Activated T-cell treated with anti-CD3 and anti-CD28 coated beads, Interleukin-2, amount 50 U/mL, for 1 hour (primary cell): ENCODE measurements at places on chromosomes 13 and 19.

GRCh38 chr19:41796362-41796761 is at the start of gene CEACAM3:
TSS of gene CEACAM3 (plus strand) at chr19:41796587. CDS start at chr19:41796678, 91 bp downstream.
- no peak for DNase-seq

DNA sequence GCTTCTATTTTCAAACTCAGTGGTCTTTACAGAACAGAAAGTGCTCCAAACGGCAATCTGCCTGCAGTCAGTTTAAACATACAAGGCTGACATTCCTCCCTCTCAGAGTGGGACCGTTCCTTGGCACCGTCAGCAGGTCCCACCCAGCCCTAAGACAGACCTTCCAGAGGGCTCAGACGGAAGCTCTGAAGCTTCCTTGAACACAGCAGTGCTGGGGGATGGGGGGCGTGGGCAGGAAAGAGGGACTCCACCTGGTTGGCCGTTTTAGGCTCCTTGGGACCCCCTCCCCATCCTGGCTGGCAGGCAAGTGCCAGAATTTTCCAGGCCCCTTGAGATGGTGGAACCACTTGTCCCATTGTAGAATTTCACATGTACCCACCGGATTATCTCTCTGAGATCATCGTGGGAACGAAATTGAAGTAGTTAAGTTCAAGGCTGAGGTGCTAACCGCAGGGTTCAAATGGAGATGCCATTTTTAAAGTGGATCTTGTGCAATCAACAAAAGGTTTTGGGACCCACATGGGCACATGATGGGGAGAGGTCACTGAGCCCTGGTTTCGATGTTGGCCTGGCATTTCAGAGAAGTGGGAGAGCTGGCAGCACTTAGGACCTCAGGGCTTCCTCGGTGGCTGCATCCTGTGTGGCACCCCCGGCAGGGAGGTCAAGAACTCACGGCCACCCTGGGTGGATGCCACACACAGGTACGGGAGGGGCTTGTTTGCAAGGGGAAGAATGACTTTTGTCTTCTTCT is 46.2 kb downstream of the KLF2 start:
- peak; percentile 43 for DNase-seq

GRCh38 chr13:74452176-74452575 is 318.0 kb upstream of the KLF12 start:
- DNase-seq = no peak

DNA sequence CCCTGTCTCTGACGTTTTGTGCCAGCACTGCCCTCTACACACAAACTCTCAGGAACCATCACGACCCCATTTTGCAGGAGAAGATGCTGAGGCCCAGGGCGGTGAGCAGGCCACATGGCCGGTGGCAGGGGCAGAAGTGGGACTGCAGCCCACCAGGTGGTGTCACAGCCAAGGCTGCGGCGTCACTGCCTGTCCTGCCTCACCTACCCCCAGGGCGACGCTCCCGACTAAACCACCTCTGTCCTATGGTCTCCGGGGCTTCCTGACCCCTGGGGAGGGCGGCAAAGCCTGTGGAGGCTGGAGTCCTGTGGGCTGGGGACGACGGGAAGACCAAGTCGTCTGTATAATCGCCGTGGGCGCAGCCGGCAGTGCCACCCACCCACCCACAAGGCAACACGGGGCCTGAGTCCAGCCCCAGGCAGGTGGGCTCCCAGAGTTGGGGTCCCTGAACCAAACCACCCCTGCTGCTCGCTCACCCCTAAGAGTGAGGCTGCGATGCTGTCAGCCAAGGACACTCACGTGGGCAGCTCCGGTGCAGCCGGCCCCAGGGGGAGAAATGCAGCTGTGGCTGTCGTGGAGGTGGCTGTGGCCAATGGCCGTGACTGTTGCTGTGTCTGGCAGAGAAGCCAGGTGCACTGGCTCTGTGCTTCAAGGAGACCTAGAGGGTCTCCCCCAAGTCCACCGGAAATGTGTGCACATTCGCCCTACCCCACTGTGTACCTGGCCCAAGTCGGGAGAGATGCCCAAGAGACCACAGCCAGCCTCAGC is 29.7 kb downstream of the RASA3 start:
- DNase-seq = peak; percentile 19

GRCh38 chr13:62781866-62782265 is 1366.2 kb upstream of the PCDH20 start:
- DNase-seq = no peak

GRCh38 chr13:73168953-73169401 is 110.2 kb downstream of the KLF5 start:
- DNase-seq = no peak

DNA sequence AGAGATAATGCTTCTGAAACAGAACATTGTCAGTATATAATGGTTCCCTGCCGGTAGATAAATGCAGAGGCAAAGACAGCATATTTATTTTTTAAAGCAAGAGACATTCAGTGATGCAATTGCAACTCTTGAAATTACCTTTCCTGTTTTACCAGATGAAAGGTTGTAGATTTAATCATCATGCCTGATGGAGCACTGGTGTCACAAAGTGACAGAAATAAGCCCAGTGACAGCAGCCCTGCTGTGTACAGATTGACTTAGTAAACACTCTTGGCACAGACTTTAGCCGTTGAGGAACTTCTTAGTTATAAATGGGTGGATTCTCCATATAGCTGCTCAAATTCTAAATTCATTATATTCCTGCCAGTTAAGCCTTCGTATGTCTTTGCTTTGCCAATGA is 172.5 kb downstream of the ITGBL1 start:
- no peak for DNase-seq

DNA sequence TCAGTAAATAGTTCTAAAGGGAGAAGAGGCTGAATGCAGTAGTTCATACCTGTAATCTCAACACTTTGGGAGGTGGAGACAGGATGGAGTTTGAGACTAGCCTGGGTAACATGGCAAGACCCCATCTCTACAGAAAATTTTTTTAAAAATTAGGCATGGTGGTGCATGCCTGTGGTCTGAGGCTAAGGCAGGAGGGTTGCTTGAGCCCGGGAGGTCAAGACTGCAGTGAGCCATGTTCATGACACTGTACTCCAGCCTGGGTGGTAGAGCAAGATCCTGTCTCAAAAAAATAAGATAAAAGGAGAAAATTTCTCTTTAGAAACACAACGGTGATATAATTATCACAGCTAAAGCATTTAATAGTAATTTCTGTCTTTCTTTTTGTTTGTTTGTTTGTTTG is 57.1 kb downstream of the SIPA1L3 start:
- no peak for DNase-seq

DNA sequence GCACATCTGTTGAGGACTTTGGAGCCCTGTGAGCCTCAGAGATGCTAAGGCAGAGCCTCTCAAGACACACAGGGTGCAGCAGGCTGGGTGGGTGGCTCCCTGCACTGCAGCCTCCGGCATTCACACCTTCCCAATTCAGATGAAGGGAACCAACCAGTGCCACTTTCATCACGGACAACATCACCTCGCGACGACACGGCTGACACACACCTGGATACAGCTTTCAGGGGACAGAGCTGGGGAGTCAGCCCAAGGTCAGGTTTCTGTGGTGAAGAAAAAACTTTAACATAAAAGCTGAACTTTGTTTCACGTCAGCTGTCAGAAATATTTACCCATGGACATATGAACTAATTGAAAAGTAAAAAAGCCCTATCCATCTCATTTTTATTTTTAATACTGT is 24.9 kb upstream of the ARHGEF7 start:
- DNase-seq = no peak

GRCh38 chr13:30216111-30216510 is 91.2 kb downstream of the KATNAL1 start:
- DNase-seq = no peak

GRCh38 chr13:83877651-83878355 is 4.5 kb downstream of the SLITRK1 start:
- no peak for DNase-seq

DNA sequence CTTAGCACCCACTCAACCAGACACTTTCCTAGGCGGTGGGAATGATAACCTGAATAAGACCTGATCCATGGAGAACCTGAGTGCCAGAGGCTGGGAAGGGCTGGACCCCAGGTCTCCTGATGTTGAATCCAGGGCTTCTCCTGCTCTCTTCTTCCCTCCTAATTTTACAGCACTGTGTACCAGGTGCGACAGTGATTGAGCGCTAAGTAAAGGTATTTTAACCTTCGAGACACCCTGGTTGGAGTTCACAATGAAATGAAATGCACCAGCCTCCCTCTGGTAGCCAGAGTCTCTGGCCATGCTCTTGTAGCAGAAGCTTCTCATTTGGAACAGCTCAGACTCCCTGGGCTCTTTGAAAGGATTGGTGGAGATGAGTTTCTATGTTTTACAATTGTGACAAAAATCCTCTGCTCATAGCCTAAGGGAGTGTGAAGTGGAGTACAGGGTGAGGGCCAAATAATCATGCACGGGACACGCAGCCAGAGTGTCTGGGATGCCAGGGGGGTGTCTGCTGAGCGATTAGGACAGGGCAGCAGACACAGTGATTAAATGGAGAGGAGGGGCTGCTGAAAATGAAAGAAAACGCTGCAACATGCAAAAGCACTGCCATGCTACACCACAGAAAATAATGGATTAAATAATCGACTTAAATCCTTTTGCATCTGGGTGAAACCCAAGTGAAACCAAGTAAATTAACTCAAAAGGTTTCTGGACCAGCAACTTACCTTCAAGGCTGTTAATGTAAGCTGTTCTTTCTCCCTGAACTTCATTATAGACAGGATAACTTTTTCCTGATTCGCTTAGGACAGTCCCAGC is 83.8 kb downstream of the FAM216B start:
- no peak for DNase-seq

- no peak for DNase-seq
These were observed 76.6 kb downstream of the ZIC5 start for GRCh38 chr13:99894840-99895443.

DNA sequence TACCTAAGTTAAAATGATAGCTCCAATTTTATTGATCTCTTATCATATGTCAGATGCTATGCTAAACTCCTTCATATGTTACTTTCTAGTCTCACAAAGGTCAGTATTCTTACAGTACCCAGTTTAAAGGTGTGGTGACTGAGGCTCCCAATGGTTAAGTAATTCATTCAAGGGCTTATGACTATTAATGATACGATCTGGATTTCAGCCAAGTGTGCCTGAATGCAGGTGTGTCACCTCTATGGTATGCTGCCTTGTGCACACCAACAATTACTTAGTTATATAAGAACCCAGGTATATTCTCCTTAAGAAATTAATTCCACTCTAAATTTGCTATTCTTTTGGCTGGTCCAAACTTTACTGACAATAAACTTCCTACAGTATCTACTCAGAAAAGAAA is 84.6 kb upstream of the TRPC4 start:
- DNase-seq = no peak

DNA sequence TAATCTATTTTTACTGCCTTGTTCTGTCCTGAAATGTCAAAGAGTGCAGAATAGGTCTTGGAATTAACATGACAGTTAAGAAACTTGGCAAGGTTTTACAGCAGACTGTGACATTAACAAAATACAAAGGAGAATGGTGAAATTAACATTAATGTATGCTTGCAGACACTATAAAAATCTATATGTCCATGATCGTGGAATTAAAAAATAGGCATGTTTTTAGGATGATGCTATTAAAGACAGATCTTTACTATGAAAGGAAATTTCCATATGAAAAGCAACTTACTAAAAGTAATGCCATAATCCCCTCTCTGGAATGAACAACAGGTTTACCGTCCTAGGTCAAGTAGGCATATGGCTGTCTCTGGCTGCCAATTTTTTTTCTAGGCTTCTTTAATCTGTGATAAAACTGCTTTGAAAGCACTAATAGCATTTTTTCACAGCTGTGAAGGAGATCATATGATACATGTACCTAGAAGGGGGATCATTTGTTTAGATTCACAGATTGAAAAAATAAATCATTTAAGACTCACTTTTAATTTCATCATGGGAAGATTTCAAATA is 291.5 kb downstream of the ZNF536 start:
- DNase-seq = no peak

- DNase-seq = no peak
These were observed 4.4 kb downstream of the CHMP2A start for GRCh38 chr19:58550362-58551122.

- DNase-seq = no peak
These were observed 45.6 kb downstream of the RNASEH2B start for GRCh38 chr13:50955241-50955640.

- peak; percentile 46 for DNase-seq
These were observed 16.4 kb downstream of the ZNF574 start for GRCh38 chr19:42092350-42092749.

GRCh38 chr19:47615714-47616113 is 6.8 kb downstream of the BICRA start:
- no peak for DNase-seq

DNA sequence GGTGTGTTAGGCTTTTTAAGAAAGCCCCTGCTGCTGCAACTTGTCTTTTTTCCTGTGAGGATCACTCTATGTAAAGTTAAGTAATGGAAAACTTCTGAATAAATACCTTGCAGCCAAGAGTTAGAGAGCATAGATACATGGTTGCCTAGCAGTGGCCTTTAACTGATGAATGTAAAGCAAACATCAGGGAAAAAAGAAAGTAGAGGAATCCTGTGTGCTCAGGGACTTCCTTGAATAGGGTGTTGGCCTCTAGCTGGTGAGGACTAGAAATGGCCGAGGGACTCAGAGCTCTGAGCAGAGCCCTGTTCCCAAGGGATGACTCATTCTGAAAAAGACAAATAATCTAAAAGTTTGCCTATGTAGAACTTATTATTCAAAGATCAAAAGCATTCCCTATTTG is 135.7 kb downstream of the MIPEP start:
- DNase-seq = no peak

- DNase-seq = no peak
These were observed 13.5 kb downstream of the TUBGCP3 start for GRCh38 chr13:112574416-112574815.

- no peak for DNase-seq
These were observed 9.5 kb downstream of the SMAD9 start for GRCh38 chr13:36910545-36910944.

DNA sequence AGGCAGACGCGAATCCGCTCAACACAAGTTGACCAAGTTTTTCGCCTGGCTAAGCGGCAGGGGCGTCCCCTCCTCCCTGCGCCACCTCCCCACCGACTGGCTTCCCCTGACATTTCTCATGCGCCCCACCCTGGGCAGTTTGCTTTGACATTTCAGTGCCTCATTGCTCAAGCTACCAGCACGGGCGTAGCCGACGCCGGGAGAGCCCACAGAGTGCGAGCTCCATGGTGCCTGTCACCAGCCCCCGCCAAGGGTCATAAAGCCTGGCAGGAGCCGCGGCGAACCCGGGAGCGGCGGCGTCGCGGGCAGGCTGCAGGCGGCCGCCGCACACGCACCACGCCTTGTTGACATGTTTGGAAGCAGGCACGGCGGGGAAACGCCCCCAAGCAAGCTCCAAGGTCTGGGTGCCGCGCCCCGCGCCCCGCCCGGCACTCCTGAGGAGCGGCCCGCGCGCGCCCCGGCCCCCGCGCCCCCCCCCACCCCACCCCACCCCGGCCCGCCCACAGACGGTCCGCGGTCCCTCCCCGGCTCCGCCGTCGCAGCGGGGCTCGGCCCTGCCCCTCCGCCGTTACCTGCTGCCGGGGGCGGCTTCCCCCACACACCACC is 601 bp downstream of the FBXL3 start:
- DNase-seq = peak; percentile 84

GRCh38 chr13:31105020-31105795 is 56.5 kb downstream of the HSPH1 start:
- no peak for DNase-seq

- DNase-seq = no peak
These were observed 53.1 kb downstream of the CRYL1 start for GRCh38 chr13:20472531-20472930.
